Foreskin keratinocyte (primary cell): ENCODE measurements at places on chromosomes 7 and 10.

DNA sequence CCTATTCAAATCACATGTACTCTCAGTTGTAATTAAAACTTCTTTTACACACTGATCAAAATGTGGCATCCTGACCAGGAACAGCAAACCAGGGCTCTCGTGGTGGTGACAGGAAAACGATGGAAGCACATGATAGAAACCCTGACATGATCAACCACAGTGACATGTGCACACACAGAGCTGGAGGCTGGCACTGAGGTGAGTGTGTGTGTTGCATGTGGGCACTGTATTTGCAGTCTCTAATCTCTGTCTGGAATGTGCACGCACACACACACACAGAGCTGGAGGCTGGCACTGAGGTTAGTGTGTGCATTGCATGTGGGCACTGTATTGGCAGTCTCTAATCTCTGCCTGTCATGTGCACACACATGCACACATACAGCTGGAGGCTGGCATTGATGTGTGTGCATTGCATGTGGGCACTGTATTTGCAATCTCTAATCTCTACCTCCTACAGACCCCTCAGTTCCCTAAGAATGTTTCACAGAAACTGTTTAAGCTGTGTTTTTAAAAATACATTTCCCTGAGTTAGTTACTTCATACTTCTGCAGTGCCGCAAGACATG is 406.9 kb downstream of the SFMBT2 start:
- DNase-seq: no peak

DNA sequence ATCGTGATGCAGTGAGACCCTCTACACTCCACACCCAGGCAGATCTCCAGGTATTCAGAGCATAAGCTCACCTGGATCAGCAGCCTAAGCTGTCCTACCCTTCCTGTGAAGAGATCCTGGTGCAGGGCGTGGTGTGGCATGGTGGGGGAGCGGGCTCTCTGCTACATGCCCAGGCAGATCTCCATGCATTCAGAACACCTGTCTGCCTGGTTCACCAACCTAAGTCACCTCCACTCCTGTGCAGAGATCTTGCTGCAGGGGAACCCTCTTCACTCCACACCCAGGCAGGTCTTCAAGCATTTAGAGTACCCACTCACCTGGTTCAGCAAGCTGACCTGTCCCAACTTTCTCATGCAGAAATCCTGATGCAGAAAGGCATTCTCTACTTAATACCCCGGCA is 394.4 kb upstream of the SEMA3A start:
- peak; percentile 68 for DNase-seq

- no peak for DNase-seq
Observed at GRCh38 chr7:99953649-99954048, 22.2 kb downstream of the AZGP1 start.

GRCh38 chr7:30249316-30249715 is 35.1 kb upstream of the ZNRF2 start:
- no peak for DNase-seq

DNA sequence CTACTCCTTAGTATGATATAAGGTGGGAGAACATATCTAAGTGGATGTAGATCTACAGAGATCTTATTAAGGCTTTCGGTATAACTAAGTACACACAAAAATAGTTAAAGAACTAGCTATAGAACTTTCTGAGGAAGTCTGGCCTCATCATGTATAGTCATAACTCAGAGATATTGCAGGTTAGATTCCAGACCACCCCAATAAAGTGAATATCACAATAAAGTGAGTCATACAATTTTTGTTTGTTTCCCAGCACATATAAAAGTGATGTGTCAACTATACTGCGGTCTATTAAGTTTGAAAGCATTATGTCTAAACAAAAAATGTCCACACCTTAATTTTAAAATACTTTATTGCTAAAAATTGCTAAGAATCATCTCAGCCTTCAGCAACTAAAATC is 24.7 kb upstream of the SEMA3A start:
- DNase-seq: peak; percentile 45

- DNase-seq: no peak
Observed at GRCh38 chr7:98828368-98828767, 41.4 kb downstream of the TMEM130 start.

- DNase-seq: no peak
Observed at GRCh38 chr7:36653663-36654355, 70.5 kb downstream of the AOAH start.

DNA sequence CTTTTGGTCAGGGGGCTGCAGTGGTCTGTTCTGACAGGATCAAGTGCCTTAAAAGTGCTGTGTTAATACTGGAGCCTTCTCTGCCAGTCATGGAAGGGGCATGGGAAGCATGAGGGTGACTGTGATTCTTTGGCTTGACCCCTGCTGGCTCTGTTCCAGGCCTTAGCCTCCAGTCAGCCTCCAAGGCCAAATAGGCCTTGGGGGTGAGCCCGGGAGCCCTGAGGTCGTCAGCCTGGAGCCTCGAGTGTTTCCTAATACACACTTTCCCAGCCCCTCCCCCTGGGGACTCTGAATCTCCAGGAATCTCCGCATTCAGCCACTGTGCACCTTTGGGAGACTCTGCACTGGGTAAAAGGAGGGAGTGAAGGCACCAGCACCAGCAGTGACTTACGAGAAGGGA is 10.0 kb downstream of the HKDC1 start:
- DNase-seq: no peak

DNA sequence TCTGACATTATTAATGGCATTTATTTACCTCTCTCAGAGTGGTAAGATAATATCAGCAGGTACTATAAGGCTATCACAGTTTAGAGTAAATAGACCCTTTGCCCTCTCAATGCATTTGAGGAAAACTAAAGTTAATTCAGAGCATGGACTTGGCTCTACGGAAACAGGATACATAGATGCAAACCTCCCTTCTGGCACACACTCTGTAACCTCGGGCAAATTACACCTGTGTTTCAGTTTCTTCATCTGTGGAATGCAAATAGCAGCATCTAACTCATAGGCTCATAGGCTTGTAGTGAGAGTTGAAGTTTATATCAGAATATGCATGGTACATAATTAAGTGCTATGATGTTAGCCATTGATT is 5.6 kb downstream of the RAPGEF5 start:
- DNase-seq: no peak

DNA sequence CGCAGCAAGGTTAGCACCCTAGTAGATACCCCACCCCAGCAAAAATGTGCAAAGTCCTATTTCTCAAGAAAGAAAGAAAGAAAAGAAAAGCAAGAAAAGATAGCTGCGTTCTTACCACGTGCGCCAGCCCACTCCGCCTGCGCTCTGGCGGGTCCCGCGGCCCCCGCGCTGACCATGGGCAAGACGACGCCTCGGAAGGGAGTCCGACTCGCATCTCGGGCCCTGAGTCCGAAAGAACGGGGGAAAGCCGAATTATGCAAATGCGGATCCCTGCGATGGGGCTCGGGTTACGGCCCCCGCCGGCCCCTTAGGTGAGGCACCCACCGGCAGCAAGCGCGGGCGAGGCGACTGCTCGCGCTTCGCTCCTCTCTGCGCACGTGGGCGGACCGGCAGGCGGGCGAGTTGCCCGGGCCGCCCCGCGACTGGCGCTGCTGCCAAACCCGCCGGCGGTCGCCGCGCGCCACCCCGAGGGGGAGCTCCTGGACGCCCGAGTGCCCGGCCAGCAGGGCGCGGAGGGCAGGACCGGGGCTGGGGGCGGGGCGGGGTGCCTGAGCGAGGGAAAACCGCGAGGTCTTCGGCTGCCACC is 2.4 kb upstream of the EGR2 start:
- no peak for DNase-seq

DNA sequence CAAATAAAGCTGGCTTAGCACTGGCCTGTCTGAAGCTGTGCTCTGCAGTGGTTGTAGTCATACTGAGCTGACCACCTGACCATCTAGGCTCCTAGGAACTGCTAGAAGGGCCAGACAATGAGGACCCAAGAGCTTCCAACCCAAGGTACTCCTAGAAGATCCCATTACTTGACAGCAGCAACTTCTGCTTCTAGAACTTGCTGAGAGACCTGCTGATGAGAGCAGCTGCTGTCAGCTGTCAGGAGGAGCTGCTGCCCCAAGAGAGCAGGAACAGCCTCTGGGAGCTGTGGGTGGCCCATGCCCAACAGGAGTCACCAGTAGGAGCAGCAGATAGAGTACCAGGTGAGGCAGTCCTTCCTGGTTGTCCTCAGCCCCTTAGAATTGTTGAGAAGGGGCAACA is 70.2 kb downstream of the RBM20 start:
- no peak for DNase-seq

GRCh38 chr10:93220296-93221170 is 146.8 kb downstream of the CYP26A1 start:
- no peak for DNase-seq

- DNase-seq: no peak
Observed at GRCh38 chr10:128365156-128365725, 239.0 kb upstream of the MKI67 start.

GRCh38 chr10:26391701-26392695 is 46.1 kb upstream of the APBB1IP start:
- no peak for DNase-seq

DNA sequence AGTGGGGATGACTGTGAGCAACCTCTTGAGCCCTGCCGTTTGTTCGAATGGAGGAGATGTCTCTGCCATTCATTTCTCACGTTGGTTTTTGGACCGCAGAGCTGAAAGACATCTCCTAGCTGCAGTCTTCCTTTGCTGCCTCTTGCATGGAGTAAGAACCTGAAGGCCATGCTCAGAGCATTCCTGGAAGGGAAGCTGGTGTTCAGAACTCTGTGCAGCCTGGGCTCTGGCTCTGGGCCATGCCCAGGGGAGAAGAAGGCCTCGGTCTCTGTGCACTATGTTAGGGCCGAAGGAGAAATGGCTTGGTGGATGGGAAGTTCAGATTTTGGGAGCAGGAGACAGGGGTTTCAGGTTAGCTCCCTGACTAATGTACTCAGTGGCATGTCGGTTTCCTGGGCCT is 22.9 kb downstream of the SFTPD start:
- DNase-seq: no peak

DNA sequence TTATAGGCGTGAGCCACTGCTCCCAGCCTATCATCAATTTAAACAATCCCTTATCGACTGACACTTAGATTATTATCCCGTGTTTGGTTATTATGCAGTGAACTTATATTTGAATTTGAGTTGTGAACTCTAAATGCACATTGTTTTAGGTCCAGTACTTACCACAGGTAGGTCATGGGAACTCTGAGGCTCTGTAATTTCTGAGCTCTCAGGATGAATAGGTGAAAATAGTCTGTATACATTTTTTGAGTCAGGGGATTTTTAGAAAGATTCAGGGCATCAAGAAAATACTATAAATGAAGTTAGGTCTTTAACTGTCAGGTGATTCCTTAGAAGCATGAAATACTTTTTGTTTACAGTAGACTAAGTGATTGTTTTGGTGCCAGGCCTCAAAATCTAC is 8.8 kb downstream of the CCDC136 start:
- DNase-seq: no peak

DNA sequence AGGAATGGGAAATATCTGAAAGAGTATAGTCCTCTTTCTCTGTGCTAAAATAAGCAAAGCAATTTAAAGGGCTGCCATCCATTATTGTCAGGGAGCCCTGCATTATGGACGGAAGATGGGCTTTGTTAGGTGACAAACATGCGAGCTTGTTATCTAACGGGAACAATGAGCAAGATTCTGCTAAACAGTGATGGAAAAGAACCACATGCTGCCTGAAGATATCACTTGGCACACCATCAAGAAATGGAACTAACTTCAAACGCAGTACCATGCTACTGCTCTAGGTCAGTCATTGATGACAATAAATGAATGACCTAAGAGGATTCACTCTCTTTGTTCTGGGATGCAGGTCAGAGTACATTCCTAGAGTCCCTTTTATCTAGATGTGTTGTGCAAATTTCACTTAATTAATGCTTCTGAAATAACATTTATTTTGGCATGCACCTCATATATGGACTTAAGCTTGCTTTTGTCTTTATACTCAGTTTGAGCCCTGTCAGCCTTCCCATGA is 175.7 kb upstream of the PTN start:
- DNase-seq: no peak

- DNase-seq: no peak
Observed at GRCh38 chr10:102644066-102644645, at the start of gene TRIM8. TRIM8 (plus strand) TSS chr10:102644479; CDS start chr10:102644618, 139 bp downstream.

DNA sequence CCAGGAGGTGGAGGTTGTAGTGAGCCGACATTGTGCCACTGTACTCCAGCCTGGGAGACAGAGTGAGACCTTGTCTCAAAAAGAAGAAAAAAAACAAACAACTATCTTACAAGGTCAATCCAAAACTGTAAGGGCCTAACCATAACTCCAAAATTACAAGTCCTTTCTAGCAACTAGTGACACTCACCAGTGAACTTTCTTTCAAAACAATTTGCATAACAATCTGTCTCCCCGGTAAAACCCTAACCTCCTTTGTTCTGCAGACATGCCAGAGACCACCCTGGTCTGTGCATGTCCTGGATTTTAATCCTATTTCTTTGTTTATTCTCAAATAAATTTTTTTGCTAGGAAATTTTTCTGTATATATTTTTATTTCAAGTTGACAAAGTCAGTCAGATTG is 68.1 kb downstream of the EXOC6 start:
- DNase-seq: no peak

- DNase-seq: no peak
Observed at GRCh38 chr7:127682140-127682539, 30.1 kb downstream of the SND1 start.

- no peak for DNase-seq
Observed at GRCh38 chr10:125844751-125845221, 21.4 kb downstream of the BCCIP start.

GRCh38 chr7:143410521-143411004 is 1.9 kb upstream of the EPHA1 start:
- DNase-seq: no peak

DNA sequence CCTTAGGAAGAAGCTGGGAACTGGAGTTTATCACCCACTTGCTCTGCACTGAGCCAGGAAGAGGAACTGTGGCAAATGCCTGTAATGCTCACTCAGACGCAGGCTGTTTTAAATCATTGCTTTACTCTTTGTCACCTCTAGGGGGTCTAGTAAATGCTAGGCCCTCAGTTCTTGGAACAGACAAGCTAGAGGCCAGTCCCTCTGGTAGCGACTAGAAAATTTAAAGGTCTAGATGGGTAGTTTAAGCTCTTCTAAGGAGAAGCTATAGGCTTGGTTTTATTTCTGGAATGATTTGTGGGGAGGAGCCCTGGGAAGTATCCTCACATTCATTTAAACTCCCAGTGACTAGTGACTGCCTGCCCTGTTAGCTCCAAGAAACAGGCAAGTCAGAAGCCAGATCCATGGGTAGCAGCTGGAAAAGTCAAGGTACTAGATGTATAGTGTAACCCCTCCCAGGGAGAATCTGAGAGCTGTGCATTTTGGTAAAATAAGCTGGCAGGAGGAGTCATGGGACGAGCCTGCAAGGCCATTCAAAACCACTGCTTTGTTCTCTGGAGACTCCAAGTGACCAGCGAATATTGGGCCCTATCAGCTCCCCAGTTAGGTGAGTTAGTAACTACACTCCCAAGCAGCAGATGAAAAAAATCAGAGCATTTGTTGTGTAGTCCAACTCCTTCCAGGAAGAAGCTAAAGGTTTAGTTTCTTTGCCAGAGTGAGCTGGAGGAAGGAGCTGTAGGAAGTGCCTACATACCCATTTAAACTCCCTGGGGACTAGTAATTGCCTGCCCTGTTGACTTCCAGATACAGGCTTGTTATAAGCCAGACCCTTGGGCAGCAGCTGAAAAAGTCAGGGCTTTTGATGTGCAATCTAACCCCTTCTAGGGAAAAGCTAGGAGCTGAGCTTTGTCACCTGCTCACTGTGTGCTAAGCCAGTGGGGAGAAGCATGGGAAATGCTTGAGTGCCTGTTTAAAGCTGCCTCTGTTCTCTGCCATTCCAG is 68.9 kb downstream of the DYNC1I1 start:
- no peak for DNase-seq
